ENCODE measurements at places on chromosomes 2 and 18.
A peak's percentile ranks its signal among the peaks of the same experiment; 100 is the strongest.

DNA sequence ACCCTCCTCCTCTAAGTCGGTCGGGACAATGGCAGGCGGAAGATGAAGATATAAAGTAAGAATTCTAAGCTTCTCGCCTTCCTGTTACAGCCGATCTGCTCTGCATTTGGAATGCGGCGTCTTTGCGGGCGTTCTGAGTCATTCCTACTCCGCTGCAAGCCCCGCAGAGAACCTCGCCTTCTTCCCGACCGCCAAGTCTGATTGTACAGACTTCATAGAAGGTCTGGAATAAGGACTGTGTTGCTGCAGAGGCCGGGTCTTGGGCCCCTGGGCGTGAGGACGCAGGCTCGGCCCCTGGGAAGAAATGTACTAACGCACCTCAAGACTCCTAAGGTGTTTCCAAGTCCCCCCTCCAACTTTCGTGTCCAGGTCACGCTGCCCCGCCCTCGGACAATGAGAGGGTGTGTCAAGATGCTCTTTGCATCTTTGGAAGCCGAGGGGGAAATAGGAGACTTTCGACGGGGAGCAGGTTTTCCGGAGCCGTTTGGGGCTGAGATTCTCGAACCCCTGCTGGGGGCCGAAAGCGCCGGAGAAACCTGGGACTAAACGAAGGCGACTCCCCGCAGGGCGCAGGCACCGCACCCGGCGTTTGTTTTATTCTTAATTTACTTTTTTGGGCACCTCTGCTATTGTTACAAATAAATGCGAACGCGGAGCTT lies 12.7 kb upstream of the PAX3 start:
- no peak for DNase-seq

GRCh38 chr2:240604291-240604938 lies 17.9 kb downstream of the CAPN10 start:
- DNase-seq, result no peak

- DNase-seq, result peak; percentile 55
Measured at GRCh38 chr2:97697252-97698235, 15.8 kb upstream of the ZAP70 start.

DNA sequence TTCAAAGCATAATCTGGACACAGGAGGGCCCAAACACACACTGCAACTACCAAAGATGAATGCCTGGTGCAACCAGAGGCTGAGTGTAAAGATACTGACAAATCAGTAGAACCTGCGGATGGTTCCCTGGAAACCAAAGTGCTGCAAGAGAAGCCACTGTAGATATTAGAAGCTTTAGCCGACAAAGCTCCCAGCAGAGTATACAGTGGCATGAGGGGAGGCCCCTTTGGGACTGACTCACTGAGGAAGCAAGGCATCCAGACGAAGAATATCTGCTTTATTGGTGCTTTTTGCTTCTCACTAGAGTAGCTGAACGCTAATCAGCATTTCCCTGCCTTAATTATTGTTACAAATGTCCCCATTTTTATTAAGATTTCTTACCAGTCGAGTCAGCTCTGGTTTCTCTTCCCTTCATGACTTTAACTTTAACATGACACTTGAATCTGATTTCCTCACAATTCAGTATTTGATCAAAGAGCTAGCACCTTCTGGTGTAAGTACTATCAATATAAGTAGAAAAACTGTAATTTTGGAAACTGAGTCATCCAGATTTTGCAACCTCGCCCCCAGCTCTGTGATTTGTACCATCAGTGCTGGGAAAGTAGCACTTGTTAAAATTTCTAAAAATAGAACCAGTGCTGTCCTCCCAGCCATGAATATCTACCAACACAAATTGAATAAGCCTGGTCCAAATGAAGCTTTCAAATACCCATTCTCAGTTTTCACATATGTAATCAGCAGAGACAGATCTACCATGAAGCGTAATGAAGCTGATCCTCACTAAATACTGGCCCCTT lies 34.2 kb downstream of the FIGN start:
- no peak for DNase-seq

DNA sequence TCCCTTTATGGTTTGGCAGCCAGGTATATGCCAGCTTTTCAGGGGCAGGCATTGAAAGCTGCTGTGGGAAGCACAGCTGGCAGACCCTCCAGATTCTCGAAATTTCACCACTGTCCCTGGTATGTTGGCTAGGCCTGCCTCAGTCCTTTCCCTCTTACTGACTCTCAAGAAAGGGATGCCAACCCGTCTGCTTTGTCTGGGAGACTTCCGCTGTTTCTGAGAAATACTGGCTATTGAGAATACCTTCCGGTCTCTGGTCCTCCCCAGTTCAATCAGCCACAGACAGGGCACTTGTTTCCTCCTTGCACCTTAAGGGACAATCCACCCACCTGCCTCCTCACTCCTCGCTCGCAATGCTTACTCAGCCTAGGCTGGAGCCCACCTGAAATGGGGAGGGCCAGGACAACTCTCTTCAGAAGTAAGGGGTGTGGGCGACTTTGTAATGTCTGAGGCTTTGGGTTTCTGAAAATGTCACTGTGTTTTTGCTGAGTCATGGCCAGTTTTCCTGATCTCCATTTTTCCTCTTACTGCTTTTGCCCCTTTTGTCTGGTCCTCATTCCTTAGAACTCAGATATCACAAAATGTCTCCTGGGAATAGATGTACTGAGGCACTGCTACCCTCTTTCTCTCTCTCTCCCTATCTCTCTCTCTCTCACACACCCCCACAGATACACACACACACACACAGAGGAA lies 571.1 kb downstream of the TNS1 start:
- no peak for DNase-seq

DNA sequence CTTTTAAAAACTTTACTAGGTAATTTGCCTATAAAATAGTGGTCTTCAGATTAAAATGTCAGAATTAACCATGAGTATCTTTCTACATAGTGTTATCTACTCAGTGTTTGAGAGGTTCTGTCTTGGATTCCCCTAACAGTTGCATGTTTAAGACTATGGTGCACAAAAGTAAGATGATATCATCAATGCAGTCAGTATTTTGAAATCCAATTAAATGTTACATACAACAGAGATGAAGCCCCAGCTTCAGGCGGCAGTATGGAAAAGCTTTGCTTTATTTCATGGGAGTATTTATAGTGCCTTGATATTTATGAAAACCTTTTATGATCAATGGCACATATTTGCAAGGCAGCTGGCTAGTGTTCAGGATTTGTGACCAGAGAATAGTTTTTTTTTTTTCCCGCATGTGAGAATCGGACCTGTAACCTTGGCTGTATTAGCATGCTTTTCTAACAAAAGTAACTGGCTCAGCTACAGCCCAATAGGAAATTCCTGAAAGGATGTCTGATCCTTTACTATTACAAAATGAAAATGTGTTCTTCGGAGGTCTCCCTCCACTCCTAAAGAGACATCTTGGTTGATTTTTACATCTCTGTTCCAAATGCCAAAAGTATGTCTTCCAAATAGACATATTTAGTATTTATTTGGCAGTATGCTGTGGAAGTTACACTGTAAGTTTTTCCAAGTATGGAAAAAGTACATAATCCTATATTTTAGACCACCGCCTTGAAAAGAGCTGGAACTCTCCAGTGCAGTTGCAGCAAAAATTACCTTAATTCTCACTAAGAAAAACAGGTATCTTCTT lies 319.3 kb upstream of the UBE2E3 start:
- DNase-seq, result no peak

All from NCI-H1092 treated with DMSO at 0.1 percent for 48 hours (cell line).